ENCODE measurements at places on chromosomes 12 and 14.
A peak's percentile ranks its signal among the peaks of the same experiment; 100 is the strongest.

DNA sequence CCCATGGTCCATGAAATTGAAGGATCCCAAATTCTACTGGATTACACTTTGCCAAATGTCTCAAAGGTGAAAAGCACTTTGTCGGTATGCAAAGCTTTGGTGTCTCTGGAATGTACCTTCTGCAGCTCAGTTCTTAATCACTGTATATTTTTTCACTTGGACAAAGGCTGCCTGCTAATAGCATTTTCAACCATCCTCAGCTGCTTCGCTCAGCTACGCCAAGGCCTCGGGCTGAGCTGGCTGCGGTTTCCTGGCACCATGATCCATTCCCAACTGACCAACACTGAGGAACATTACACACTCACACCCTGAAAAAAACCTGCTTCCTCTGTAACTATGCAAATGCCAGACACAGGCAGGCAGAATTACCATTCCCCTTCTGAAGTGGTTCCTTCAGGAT, 335.2 kb downstream of the DPF3 start:
- peaks cover 5% of the 10 kb centered on the region for H3K27me3 ChIP-seq
- H3K36me3 ChIP-seq: no peaks in the 10 kb centered on the region
- no peak overlapping the region for H3K4me3 ChIP-seq
- H3K27ac ChIP-seq: no peak overlapping the region
- no peak for DNase-seq

DNA sequence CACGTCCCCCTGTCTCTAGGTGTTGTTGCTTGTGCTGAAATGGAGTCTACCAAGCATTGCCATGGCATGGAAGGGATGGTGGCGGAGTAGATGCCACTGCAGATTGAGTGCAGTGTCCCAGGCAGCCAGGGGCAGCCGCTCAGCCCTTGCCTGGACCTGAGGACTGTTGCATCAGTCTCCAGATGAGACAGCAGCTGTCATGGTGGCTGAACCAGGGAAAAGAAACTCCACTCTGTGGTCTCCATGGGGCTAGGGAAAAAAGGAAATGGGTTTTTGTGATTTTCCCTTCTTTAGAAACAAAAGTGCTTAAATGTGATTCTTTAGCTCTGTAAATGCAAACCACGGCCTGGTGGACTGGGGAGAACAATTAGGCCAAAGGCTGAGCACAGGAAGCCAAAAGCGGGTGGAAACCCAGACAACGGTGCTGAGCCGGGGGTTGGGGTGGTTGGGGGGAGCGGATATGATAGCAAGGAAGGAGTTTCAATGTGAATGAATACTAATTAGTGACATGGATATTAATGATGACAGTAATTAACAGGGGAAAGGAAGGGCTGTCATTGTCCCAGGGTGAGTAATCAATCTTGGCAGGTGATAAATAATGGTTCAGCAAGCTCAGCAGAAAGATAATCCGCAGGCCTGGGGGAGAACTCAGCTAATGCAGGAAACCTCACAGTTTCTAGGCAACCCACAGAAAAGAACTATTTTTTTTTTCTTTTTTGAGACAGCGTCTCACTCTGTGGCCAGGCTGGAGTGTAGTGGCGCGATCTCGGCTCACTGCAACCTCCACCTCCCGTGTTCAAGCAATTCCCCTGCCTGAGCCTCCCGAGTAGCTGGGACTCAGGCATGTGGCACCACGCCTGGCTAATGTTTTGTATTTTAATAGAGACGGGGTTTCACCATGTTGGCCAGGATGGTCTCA, 442.6 kb downstream of the DPF3 start:
- peaks cover 22% of the 10 kb centered on the region for H3K27me3 ChIP-seq
- H3K4me1 ChIP-seq: peaks cover 24% of the 10 kb centered on the region
- no peaks in the 10 kb centered on the region for H3K36me3 ChIP-seq
- peak overlapping the region; percentile 54 for H3K4me3 ChIP-seq

DNA sequence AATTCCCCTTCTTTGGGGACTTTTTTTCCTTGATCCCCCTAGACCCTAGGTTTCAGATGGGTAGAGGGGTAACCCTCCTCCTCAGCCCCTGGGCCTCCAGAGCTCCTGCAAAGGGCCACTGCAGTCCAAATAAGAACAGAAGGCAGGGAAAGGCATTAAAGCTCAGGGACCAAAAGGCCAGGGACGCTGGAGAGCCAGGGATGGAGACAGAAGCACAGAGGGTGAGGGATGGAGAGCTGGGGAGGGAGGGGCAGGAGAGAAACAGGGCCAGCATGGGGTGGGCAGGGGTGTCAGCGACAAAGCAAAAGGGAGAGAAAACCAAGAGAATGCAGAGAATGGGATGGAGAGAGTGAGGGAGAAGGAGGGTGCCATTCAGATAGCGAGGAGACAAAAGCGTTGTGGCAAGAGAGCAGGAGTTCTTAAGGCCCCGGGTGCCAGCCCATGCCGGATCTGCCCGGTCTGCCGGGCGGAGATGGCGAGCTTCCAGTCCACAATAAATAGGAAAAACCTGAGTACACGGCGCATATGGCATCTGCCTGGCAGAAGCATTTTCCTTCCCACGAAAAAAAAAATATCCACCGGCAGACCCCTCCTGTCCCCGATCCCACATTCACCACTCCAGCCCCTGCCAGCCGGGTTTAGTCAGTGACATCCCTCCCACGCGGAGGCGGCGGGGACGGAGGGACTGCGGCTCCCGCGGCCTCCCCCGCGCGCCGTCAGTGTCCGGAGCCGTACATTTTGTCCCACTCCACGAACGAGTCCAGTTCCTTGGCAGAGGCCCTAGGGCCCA, 28.6 kb downstream of the FIGNL2 start:
- no peak overlapping the region for H3K27ac ChIP-seq
- peak overlapping the region; percentile 79 for H3K4me3 ChIP-seq
- H3K36me3 ChIP-seq: no peaks in the 10 kb centered on the region
- H3K4me1 ChIP-seq: peaks cover 32% of the 10 kb centered on the region
- peaks cover 7% of the 10 kb centered on the region for H3K27me3 ChIP-seq
- no peak for DNase-seq

DNA sequence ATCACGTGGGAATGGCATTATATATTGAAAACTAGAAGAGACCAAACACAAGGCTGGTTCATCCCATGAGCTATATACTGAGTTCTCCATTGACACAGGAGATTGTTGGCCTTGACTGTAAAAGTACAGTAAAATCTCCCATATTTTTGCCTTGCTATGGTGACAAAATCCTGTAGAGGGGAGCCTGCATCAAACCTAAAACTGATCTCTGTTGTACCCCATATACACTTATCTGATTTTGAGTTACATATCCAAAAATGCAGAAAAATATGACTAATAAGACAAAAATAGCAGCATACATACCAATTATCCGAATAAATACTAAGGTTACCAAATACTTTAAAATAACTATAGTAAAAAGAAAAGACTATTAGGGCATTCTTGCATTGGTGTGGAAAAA, 60.4 kb downstream of the TMTC3 start:
- H3K4me3 ChIP-seq: no peak overlapping the region
- no peaks in the 10 kb centered on the region for H3K4me1 ChIP-seq
- no peaks in the 10 kb centered on the region for H3K27me3 ChIP-seq
- H3K36me3 ChIP-seq: no peaks in the 10 kb centered on the region

DNA sequence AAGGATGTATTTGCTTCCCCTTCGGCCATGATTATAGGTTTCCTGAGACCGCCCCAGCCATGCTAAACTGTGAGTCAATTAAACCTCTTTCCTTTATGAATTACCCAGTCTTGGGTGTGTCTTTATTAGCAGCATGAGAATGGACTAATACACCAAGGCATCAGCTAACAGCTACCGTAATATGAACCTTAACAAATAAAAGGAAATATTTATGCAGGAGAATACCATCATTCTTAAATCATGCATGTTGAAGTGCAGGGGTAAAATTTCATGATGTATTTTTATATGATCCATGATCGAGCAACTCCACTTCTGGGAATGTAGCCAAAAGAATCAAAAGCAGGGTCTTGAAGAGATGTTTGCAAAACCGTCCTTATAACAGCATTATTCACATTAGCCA, 379.0 kb downstream of the NPAS3 start:
- no peak overlapping the region for H3K4me3 ChIP-seq
- no peak overlapping the region for H3K27ac ChIP-seq
- no peak for DNase-seq
- no peaks in the 10 kb centered on the region for H3K27me3 ChIP-seq

GRCh38 chr14:73741386-73741875, 27.2 kb upstream of the PNMA1 start:
- H3K4me3 ChIP-seq: peak overlapping the region; percentile 79
- DNase-seq: peak; percentile 81
- H3K27me3 ChIP-seq: no peaks in the 10 kb centered on the region
- peaks cover 20% of the 10 kb centered on the region for H3K36me3 ChIP-seq
